ENCODE measurements at places on chromosomes 2 and 18.

GRCh38 chr2:179177694-179178093 is 86.9 kb downstream of the SESTD1 start:
- no peak for DNase-seq

DNA sequence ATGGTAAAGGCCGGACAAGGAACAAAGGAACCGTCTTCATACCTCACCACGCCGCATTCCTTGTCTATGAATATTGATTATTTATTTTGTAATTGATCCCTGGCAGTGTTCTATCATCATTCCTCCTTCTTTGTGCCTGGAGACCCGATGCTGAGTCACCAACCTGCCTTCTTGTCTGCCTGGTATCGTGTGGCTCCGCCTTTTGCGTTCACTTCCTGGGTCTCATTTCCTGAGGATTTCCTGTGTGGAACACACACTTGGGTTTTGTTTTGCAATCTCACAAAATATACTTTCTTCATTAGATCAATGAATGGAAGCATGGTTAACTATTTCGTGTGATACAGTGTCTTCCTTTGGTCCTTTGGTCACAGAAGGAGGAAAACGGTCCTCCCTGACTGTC is 95.5 kb upstream of the SNTG2 start:
- no peak for DNase-seq

- DNase-seq: no peak
Measured at GRCh38 chr2:45256867-45257641, 247.8 kb upstream of the SIX2 start.

GRCh38 chr2:158024288-158024898 is 77.3 kb upstream of the UPP2 start:
- peak; percentile 11 for DNase-seq

DNA sequence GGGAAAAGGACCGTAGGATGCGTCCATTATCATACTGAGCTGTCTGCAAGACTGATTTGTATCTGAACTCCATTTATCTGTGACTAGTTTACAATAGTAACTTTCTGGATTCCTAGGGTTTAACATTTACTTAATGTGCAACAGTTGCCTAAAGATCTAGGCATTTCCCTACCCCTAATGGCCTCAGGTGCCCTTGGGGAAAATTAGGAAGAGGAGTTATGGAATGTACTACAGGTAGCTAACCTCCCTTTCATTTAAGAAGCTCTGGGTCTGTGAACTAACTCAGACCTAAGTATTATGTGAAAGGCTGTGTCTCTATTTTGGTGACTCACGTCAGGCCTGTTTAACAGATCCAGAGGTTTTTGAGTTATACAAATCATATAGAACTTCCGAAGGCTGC is 59.5 kb downstream of the TDRD15 start:
- no peak for DNase-seq

- DNase-seq: no peak
Measured at GRCh38 chr2:167776359-167776758, 471.0 kb downstream of the STK39 start.
